A673 (cell line): ENCODE measurements at places on chromosomes 3 and 15. TPM values are rescaled to one million over a fixed set of nuclear protein-coding genes. Genes with fewer than 3 reads are reported as not detected.
A peak's percentile ranks its signal among the peaks of the same experiment; 100 is the strongest.

Gene RTP3
- not detected in 2 replicates for total RNA-seq

Gene SAMMSON
- not detected in 2 replicates for total RNA-seq

GRCh38 chr3:32177702-32178198 is 60.7 kb upstream of the CMTM8 start:
- DNase-seq, result peak; percentile 83

Gene PRR20G
- total RNA-seq, result not detected in 2 replicates

GRCh38 chr3:138479438-138479863 is 45.0 kb downstream of the ESYT3 start:
- peak; percentile 71 for DNase-seq

- DNase-seq, result no peak
Measured at GRCh38 chr3:39569095-39569494, 101.6 kb downstream of the MOBP start.

Gene NXPE3
- total RNA-seq, result 36.4 and 37.6 TPM in 2 replicates

DNA sequence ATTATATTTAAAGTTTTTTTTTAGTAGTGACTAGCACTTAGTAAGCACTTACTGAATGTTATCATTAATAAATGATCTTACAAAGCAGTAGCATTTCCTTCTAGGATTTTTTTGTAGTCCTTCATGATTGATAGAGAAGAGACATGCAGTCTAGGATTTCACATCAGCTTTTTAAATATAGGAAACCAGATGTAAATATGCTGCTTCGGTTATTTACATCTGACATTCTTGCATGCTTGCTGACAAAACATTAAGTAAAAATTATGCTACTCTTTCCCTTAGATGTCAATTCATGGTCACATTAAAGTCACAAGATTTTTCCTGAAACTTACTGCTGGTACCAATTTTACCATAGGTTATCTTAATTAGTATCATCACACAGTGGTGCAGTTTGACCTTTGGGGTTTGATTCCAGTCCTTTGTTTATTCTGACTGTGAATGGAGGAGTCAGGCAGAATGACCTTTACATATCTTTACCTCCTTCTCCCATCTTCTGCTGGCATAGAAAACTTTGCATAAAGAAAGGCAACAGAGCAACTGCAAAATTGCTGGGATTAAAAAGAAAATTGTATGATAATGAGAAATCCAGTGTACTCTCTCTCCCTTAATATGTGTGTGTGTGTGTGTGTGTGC is 286.5 kb downstream of the LPP start:
- no peak for DNase-seq

GRCh38 chr3:130084436-130084980 is 2.9 kb downstream of the ALG1L2 start:
- no peak for DNase-seq

Gene TMC3
- total RNA-seq, result not detected in 2 replicates

DNA sequence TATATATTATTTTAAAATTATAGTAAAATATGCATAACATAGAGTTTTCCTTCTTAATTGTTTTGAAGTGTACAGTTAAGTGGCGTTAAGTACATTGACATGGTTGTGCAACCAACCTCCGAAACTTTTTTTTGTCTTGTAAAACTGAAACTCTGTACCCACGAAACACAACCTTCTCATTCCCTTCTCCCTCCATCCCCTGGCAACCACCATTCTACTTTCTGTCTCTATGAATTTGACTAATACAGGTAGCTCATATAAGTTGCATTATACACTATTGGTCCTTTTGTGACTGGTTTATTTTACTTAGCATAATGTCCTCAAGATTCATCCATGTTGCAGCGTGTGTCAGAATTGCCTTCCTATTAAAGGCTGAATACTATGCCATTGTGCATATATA is 179.4 kb downstream of the SATB1 start:
- no peak for DNase-seq

DNA sequence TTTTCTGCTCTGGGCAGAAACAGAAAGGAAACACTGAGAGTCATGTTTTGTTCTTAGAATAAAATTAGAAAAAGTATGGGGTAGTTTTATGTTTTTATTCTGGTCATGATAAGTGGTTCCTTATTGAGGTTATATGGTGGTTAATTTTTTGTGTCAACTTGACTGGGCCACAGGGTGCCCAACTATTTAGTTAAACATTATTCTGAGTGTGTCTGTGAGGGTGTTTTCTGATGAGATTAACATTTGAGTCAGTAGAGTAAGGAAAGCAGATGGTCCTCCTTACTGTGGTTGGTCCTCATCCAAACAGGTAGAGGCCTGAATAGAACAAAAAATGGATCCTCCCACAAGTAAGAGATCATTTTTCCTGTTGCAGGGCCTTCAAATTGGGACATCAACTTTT is 98.9 kb downstream of the C3orf38 start:
- no peak for DNase-seq
